ENCODE measurements at places on chromosomes 7 and 10.
A peak's percentile ranks its signal among the peaks of the same experiment; 100 is the strongest.

GRCh38 chr7:67692425-67692824, 695.8 kb downstream of the TYW1 start:
- no peak for DNase-seq

DNA sequence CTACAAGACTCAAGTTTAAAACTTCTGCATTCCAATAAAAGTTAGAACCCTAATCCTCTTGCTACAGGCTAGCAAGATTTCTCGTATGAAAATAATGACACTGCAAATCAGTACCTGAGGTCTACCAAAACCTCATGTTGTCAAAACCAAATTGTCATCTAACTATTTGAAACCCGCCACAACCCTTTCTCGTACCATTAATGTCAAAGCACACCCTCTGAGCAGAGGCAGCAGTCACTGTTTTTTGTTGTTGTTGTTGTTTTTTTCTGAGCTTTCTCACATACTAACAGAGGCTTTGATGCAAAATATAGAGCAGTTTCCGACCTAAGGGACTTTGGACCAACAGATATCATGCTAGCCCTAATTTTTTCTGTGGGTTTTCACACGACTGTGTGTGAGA, 563.9 kb upstream of the C7orf33 start:
- DNase-seq, result no peak

DNA sequence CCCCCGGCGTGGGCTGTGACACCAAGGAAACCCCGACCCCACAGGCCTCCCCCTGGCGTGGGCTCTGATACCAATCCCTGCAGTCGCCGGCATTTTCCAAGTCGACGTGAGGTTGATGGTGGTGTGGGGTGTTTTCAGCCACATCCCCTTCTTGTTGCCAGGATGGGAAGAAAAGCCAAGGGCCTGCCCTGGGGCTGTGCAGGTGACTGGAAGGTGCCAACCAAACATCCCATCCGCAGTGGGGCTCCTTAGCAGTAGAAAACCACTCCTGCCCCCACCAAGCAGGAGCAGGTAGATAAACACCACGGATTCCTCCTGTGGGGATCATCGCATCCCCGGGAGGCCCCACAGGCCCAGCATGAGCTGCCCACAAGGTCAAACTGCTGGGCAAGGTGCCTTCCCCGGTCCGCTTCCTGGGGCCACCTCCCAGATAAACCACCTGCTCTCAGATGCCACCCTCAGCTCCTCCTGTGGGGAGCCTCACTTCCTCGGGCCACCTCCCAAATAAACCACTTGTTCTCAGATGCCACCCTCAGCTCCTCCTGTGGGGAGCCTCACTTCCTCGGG, 88.5 kb upstream of the DIP2C start:
- no peak for DNase-seq

- DNase-seq, result no peak
These were observed 39.6 kb downstream of the TCERG1L start for GRCh38 chr10:131271966-131272365.

DNA sequence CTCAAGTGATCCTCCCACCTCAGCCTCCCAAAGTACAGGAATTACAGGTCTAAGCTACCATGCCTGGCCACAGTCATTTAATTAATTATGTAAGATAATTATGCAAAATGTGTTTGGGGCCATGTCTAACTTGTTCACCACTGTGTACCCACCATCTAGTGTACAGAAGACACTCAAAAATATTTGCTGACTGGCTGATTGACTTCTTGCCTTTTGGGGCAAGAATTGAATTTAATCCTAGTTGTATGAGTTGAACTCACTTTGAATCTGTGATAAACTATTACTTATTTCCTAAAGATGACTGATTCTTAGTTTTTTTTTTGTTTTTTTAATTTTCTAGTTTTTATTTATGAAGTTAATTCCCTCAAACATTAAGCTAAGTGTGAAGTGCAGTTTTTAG, 15.8 kb upstream of the ZC3HAV1L start:
- no peak for DNase-seq

- DNase-seq, result no peak
These were observed 18.2 kb downstream of the SLC29A3 start for GRCh38 chr10:71337219-71337701.

GRCh38 chr10:22002591-22003176, 846 bp downstream of the DNAJC1 start:
- DNase-seq, result peak; percentile 64

- DNase-seq, result no peak
These were observed 408.6 kb upstream of the PFKP start for GRCh38 chr10:2658780-2659179.

DNA sequence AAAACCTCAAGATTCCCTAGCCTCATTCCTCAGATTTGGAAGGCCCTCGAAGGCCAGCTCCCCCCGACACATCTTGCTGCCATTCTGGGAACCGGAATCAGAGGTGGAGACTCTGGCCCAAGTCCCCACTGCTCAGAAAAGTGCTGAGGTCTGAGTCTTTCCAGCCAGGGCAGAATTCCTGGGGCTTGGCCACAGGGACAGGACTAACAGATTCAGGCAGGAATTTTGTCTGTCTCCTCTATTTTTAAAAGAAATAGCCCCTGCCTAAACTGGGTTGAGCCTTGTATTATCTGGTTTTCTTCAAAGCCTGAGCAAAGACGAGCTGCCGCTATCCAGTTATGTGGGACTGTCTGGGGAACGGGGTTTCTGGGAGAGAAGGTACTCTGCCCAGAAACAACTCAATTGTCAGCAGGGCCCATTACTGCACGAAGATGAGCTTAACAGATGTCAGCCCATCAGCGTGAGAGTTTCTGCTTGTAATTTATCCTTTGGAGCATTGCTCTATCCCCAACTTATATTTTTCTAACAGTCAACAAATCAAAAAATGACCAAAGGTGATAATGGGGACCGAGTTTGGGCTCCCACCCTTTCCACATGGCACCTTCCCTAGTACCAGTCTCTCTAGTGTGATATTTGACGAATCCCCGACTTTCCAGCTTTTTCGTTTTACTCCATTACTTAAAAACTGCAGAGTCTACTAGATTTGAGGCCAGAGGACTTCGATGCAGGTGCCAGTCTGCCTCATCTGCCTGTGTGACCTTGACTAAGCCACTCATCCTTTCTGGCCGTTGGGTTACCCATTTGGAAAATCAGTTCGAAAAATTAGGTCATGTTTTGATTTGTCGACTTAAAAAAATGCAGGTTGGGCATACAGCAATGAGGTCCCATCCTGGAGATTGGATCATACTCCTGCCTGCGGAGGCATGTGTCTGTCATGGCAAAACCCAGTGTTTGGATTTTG, 110.9 kb downstream of the WDR11 start:
- DNase-seq, result no peak

- DNase-seq, result peak; percentile 61
These were observed 87.1 kb downstream of the FZD1 start for GRCh38 chr7:91351374-91351773.

DNA sequence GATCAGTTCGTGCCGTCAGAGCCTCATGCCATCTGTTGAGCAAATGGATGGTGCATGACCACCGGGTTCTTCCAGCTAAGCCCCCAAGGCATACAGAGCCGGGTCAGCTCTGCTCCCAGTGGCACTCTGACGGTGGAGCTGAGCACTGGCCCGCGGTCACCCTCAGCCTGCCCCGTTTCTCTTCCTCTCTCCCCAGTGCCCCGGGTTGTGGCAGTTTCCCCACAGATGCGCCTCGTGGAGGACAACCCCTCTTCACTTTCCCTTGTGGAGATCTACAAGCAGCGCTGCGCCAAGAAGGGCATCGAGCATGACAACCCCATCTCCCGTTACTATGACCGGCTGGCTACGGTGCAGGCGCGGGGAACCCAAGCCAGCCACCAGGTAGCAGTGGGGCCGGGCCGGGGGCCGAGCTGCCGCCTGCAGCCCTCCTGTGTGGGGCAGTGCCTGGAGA, 129.9 kb downstream of the TRRAP start:
- no peak for DNase-seq

DNA sequence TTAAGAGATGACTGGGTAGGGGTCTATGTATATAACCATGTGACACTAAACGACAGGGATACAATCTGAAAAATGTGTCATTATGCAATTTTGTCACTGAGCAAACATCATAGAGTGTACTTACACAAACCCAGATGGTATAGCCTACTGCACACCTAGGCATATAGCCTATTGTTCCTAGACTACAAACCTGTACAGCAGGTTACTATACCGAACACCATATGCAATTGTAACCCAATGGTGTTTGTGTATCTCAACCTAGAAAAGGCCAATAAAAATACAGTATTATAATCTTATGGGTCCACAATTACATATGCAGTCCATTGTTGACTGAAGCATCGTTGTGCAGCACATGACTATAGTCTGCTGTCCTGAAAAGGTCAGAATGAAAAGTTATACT, 22.9 kb downstream of the STRIP2 start:
- DNase-seq, result no peak

- no peak for DNase-seq
These were observed 51.1 kb upstream of the TSPAN13 start for GRCh38 chr7:16702441-16702840.

GRCh38 chr10:71748671-71749191, 24.6 kb downstream of the VSIR start:
- no peak for DNase-seq

DNA sequence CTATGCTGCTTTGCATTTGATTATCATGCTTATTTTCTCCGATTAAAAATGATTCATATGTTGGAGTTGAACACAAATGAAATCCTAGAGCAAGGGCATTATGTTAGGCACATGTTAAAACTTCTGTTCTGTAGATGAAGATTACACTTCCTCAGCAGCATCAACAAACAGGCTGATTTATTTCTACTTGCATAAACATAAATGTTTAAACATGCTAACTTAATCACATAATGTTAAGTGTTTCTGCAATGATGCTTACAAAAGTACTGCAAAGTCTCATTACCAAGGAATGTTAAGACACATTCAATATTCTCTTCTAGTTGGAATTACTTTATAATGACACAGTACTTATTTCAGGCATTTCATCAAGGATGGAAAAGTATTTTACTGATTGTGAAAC, 770.8 kb downstream of the ANKRD7 start:
- DNase-seq, result peak; percentile 7

DNA sequence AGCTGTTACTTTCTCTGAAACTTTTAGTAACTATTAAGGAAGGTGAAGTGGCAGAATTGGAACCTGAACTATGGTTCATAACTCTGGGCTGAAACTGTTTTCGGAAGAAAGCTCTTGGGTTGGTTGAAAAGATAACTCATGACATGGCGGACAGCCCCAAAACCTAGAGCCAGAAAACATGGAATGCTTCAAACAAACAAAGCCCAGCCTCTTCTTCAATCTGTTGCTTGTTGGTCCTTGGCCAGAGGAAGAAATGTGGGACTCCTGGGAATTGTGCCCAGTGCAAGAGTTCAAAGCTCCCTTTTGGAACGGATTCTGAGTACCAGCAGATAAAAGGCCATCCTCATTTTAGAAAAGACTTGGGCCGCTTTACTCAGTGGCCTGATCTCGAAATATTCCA, 52.9 kb upstream of the CACNB2 start:
- DNase-seq, result no peak

DNA sequence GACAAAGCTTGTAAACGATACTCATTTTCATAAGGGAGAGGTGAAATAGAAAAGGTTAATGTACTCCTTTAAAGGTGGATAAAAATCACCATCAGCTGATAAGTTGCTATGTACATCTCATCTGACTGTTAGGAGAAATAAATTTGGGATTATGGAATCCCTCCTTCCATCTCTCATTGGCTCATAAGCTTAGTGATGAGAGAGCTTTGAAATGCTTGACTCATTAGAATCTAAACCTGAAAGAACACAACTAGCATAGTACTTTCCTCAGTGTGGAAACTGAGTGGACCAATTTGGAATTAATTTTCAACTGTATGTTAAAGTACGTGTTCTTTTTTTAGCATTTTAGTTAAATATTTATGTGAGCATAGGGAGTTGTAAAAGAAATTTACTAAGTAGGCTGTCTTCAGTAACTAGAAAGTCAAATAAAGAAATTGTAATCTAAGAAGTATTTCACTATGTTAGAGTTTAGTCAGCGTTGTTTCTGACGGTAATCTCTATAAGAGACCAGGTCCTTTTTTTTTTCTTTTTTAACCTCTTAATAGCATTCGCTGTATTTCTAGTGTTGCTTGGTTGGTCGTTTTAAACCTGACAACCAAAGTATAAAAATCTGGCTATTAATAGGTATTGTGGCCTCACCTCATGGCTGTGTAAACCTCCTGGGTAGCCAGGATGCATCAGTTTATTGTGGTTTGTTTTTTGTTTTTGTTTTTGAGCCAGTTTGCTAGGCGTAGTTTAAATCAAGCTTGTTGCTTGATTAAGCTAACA, 34.4 kb downstream of the FHIP2A start:
- DNase-seq, result peak; percentile 44

DNA sequence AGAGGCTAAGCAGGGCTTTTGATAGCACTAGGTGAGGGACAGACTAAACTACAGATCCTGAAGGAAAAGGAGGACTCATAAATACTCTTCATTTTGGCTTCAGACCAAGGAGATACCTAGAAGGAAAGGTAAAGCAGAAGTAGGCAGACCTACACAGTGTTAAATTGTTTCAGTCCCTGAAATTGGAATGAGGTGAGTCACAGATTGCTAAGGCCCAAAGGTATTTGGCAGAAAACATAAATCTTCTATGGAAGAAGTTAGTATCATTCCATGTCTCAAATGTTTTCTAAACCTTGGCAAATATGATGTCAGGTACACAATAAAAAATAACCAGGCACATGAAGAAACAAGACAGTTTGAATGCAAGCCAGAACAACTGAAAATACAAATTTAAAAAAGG, 30.0 kb downstream of the MTERF1 start:
- peak; percentile 46 for DNase-seq

- peak; percentile 66 for DNase-seq
These were observed 131.6 kb downstream of the DIP2C start for GRCh38 chr10:557792-558328.

GRCh38 chr10:43686414-43686813, 37.7 kb upstream of the ZNF32 start:
- DNase-seq, result no peak

- DNase-seq, result peak; percentile 86
These were observed 227.2 kb upstream of the KLF14 start for GRCh38 chr7:130961128-130961601.

- peak; percentile 47 for DNase-seq
These were observed 35.6 kb upstream of the FAM13C start for GRCh38 chr10:59397961-59398360.

DNA sequence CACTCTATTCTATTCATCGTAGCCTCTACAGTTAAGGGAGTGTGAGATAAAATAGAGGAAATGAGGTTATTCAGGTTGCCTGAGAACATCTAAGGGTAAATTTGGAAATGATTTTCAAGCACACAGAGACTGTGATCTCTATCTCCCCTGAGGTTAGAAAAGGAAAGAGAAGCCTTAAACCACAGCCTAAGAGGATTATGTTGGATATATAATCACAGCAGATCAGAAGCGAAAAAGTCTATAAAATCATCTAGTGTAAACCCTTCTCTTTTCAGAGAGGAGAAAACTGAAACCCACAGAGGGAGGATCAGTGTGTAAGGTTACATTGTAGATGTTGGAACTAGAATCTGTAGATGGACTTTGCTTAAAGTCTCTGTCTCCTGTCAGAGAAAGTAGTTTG, 90.6 kb upstream of the SEMA3E start:
- no peak for DNase-seq
